Esophagus muscularis mucosa (tissue), 4 donors: ENCODE measurements at places on chromosomes 2 and 18.

- no peak for DNase-seq
Observed at GRCh38 chr18:23354625-23355024, 98.5 kb upstream of the RIOK3 start.

DNA sequence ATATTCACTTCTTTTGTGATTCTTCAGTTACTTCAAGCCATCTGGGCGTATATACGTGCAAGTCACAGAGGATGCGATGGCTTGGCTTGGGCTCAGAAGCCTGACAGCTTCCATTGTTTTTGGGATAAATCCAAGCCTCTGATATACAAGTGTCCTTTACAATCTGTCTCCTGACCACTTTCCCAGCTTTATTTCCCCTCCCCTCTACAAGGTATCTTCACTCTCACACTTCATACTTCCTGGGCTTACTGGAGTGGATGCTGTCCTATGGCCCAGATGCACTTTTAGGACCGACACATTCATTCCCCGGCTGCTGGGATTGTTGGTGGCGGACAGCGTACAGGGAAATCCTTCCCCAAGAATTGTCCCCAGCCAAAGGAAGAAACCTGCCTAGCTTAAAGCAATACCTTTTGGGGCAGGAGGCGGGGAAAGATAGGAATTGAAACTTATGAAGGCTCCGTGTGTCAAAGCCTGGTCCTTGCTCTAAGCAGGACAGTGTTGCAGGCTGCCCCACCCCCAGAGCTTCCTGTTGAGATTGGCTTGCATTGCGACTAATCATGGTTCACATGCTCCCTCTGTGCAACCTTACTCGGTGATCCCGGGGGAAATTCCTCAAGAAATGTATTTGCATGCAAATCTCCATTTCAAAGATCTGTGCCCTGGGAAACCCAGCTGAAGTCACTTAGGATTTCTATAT is 802.9 kb upstream of the ID2 start:
- peak; percentile 47 for DNase-seq

GRCh38 chr2:173831312-173832229 is 133.6 kb downstream of the SP3 start:
- no peak for DNase-seq

GRCh38 chr2:239944694-239945551 is 80.2 kb downstream of the NDUFA10 start:
- no peak for DNase-seq

- DNase-seq: no peak
Observed at GRCh38 chr18:22547807-22548561, 130.3 kb upstream of the CTAGE1 start.

- DNase-seq: no peak
Observed at GRCh38 chr2:86297382-86298147, 39.9 kb downstream of the REEP1 start.
